GM12878 (cell line): ENCODE measurements at places on chromosomes 11 and 22. TPM values are rescaled to one million over a fixed set of nuclear protein-coding genes. Genes with fewer than 3 reads are reported as not detected.

Gene CYB5R2
- 46.6 and 56.8 TPM in 2 replicates for total RNA-seq

Gene OR8A1
- not detected in 2 replicates for total RNA-seq

Gene OR2AG1
- total RNA-seq, result not detected in 2 replicates

Gene SLC16A8
- total RNA-seq, result not detected in 2 replicates

Gene TEX12
- 0.51 TPM in 1 of 2 replicates, not detected in the other for total RNA-seq

Gene FJX1
- total RNA-seq, result 25.9 and 26.1 TPM in 2 replicates

Gene WBP2NL
- total RNA-seq, result 1.5 and 1.8 TPM in 2 replicates

Gene PTGDR2
- 0.13 TPM in 1 of 2 replicates, not detected in the other for total RNA-seq

Gene KCNK4
- total RNA-seq, result not detected in 2 replicates

Gene SEPTIN3
- total RNA-seq, result 1.7 and 1.9 TPM in 2 replicates

Gene P2RX6
- total RNA-seq, result 0.13 TPM in 1 of 2 replicates, not detected in the other

Gene KRTAP5-2
- total RNA-seq, result not detected in 2 replicates

Gene GAL3ST1
- total RNA-seq, result not detected in 2 replicates

Gene ARRB1
- total RNA-seq, result 2.9 and 3.0 TPM in 2 replicates

Gene MMP13
- total RNA-seq, result not detected in 2 replicates

Gene ZP1
- total RNA-seq, result not detected in 2 replicates

Gene C1QTNF4
- not detected in 2 replicates for total RNA-seq

Gene LDHA
- 908 and 930 TPM in 2 replicates for total RNA-seq

Gene MMP10
- not detected in 2 replicates for total RNA-seq

Gene POLR3H
- total RNA-seq, result 36.6 and 40.9 TPM in 2 replicates

Gene CECR2
- 0.08 and 0.13 TPM in 2 replicates for total RNA-seq

Gene TALDO1
- total RNA-seq, result 226 and 227 TPM in 2 replicates

Gene MED17
- 34.9 and 38.7 TPM in 2 replicates for total RNA-seq

Gene ENTHD1
- total RNA-seq, result 0.15 and 0.21 TPM in 2 replicates

Gene SDHAF2
- total RNA-seq, result 42.5 and 42.6 TPM in 2 replicates

Gene FDXACB1
- total RNA-seq, result 6.8 and 7.4 TPM in 2 replicates

Gene CABP4
- total RNA-seq, result 0.41 and 0.69 TPM in 2 replicates

Gene OR8K3
- not detected in 2 replicates for total RNA-seq

Gene LRRC4C
- total RNA-seq, result not detected in 2 replicates
